Stimulated activated CD8-positive, alpha-beta memory T cell treated with anti-CD3 and anti-CD28 coated beads, Interleukin-4, amount 100 ng/mL, for 24 hours (primary cell): ENCODE measurements at places on chromosomes 6 and 20.

DNA sequence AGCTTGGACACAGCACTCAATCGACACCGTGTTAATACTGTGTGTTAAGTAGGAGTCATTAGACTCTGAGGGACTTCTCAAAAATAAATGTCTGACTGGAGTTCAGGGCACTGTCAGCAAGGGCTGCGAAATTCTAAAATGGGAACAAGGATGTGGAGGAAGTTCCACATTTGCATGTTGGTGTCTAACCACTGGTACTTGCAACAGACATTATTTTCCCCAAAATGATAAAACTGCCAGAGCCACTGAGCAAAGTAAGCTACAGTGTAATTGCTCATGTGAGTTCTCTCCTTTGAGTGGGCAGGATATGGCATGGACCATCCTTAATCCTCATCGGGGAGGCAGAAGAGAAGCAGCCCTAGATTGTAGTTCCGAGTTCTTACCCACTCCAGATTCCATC lies 215.9 kb downstream of the SLC24A3 start:
- DNase-seq, result no peak

DNA sequence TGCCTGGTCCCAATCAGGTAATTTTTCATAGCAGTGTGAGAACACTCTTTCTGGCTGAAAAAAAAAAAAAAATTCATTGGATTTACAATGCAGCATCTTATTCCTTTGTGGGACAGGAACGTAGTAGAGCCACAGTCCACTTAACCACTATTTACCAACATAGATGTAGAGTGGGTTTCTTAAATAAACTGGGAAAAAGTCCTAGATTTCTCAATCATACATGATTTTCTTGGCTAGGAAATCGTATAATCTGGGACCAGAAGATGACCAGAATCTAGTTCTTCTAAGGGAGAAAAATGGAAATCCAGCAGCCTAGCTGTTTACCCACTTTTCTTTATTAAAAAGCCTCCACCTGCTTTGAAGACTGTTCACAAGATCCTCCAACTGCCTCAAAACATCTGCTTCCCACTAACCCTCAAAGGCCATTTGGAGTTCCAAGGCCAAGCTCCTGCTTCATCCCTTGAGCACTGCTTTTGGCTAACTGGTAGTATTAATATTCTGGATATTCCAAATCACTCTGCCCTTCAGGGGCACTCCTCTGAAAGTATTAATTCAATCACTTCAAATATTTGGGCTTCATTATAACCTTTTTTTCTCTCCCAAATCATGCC lies 70.4 kb downstream of the FYN start:
- no peak for DNase-seq

- DNase-seq, result no peak
Observed at GRCh38 chr6:16108921-16109658, 19.8 kb upstream of the MYLIP start.

- no peak for DNase-seq
Observed at GRCh38 chr6:399785-400534, 8.4 kb downstream of the IRF4 start.

- DNase-seq, result no peak
Observed at GRCh38 chr6:1766654-1767053, 156.9 kb downstream of the FOXC1 start.

DNA sequence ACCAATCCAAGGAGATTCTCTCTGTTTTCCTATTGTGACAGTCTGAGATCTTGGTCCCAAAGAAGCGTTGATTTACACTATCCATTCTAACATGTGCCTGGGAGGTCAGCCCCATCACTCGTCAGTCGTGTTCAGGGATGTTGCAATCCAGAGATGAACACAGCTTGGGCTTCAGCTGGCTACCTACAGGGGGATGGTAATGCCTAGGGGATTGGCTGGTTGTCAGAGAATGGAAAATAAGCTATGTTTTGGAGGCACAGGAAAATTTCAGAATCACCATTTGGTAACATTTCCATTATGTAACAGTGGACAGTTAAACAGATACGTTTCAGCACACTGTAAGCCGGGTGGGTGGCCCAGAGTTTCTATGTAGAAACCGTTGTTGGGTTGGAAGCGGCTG lies 147.1 kb upstream of the RALGAPA2 start:
- DNase-seq, result no peak

GRCh38 chr6:35209622-35210247 lies 4.0 kb upstream of the SCUBE3 start:
- DNase-seq, result no peak

DNA sequence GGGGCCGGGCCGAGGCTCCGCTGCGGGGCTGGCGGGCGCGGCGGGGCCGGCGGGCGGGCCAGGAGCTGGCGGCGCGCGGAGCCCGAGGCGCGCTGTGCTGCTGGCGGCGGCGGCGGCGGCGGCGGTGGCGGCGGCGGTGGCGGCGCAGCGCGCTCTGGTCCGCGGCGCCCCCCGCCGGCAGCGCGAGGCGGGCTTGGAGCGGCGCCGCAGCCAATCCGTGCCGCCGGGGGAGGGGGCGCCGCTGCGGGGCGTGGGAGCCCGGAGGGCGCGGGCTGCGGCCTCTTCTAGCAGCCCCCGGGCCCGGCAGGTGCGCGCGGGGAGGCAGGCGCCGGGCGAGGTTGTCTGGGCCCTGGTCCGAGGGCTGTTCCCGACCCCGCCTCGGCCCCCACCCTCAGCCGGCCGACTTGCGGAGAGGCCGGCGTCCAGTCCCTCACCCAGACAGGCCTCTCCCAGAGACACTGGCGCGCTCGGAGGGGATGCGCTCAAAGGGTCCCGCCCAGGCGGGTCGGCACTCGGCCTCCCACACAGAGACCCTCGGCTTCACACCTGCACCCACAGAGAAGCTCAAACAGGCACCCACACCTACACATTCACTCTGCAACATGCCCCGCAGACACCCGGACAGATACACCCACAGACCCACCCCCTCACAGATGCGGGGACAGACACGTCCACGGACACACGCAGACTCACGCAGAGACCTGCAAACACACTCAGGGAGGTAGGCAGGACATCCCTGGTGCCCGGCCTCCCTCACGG lies at the start of gene RIMS4:
Gene RIMS4 (minus strand): TSS at position 156 of the 759 bp plus-strand sequence. CDS start 275 bp downstream, outside the sequence.
- DNase-seq, result no peak
